ENCODE measurements at places on chromosomes 7 and 10.
A peak's percentile ranks its signal among the peaks of the same experiment; 100 is the strongest.

DNA sequence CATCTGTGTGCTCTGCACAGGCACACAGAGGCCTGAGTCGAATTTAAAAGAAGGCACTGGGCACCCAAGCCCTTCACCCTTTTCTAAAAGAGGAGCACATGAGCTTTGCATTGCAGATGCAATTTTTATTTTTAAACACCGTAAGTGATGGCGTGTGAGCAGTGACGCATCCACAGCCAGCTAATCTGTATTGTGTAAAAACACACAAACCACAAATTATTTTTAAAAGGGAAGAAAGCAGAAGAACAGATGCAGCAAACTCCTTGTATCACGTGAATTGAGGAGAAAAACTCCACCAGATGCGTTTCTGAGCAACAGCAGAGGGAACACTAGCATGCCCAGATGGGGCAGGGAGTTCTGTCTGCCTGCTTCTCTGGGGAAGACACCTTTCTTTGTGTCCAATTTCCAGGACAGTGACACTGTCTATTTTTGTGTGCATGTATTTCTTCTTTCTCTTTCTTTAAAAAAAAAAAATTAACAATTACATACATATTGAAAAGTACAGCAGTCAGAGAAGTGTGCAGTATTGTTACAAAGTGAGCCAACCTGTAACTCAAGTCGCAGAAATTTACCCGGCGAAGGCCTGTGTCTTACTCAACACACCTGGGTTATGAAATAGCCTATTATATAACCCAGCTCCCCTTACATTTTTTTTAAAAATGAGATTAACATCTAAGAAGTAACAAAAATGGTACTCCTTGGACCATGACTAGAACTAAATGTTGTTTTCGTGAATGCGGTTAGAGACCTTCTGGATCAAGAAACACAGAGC lies 39.2 kb downstream of the EEPD1 start:
- DNase-seq: no peak

DNA sequence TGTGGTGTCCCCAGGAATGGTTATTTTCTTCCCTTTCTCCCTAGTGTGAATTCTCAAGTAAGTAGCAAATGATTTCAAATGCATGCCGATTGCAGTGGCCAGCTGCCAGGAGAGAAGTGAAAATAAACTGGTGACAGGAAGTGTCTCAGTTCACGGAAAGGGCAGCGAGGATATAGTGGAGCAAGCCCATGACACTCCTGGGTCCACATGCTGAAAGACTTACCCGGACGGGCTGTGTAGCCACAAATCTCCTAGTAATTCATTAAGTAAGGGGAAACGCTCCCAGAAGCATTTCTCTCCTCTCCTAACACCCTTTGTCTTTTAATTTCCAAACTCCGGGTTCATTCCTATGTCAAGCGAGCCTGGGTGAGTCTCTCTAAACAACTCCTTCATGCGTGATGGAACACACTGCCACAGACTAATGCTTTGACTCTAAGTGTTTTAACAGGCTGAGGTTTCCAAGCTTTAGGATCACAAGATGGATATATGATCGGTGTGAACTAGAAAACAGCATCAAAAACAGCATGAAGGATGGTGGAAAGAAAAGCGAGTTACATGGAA lies 125.6 kb downstream of the CYP26A1 start:
- DNase-seq: peak; percentile 53

DNA sequence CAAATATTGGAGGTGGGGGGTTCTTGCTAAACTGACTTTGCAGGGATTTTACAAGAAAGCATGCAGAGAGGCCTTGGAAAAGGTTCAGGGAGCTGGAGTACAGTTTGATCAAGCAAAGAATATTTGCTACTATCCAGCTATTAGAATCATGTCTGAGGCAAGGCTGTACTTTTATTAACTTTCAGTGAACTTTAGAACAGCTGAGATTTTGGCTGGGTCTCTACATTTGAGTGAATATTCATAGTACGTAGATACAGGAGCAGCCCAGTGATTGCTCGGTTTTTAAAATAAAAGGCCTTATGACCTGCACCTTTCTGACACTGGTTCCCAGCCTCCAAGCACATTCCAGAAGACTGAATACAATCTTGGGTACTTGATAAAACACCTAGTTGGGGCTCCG lies 496.8 kb upstream of the AKR1E2 start:
- DNase-seq: no peak

GRCh38 chr10:91032611-91033206 lies 111.8 kb upstream of the ANKRD1 start:
- DNase-seq: no peak

DNA sequence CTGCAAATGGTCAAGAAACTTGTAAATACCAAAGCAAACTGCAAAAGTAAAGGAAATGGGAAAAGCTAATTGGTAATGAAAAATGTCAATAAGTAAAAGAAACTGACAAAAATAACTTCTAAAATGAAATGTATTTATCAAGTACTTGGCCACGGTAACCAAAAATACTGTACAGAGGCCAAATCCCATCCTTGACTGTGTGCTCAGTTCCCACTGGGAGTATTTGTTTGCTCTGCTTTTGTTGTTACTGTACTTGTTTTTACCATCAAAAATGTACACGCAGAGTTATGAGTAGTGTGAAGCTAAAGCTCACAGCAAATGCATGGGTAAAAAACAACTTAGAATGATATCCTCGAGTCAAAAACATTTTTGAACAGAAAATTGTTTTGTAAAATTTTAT lies 31.1 kb downstream of the ENKUR start:
- no peak for DNase-seq

DNA sequence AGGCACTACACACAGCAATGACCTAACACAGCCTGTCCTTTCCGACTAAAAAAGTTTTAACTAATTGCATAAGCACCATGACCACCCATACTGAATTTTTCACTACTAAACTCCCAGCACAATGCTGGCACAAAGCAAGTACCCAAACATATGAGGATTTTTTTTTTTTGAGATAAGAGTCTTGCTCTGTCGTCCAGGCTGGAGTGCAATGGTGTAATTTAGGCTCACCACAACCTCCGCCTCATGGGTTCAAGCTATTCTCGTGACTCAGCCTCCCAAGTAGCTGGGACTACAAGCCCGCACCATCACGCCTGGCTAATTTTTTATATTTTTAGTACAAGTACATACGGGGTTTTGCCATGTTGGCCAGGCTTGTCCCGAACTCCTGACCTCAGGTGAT lies 5.1 kb downstream of the UBE2H start:
- no peak for DNase-seq

- no peak for DNase-seq
These were observed 29.0 kb upstream of the UBE2D1 start for GRCh38 chr10:58305821-58306220.

DNA sequence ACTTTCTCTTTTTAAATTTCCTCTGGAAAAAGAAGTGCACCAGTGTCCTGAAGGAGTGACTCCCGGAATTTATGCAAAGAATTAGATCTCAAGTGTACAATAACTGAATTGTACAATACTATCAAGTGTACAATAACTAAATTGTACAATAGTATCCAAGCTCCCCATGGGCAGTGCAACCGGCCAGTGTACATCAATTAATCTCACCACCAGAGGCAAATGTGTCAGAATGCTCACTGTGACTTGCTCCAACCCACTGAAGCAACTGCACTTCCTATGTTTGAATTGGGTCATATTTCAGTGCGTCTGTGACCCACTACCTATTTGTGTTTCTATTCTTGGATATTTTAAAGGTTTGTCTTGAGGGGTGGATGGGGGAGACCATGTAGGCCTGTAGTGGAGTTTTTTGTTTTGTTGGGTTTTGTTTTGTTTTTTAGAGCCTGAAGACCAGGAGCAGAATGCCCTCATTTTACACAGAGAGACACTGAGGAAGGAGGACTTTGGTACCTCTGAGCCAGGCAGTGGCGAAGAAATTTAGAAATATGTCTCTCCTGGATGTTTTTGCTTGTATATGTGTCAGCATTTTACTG lies 78.5 kb upstream of the CTTNBP2 start:
- no peak for DNase-seq

GRCh38 chr7:131346885-131347592 lies 19.4 kb downstream of the MKLN1 start:
- no peak for DNase-seq

- DNase-seq: no peak
These were observed 851.3 kb upstream of the POM121L12 start for GRCh38 chr7:52184006-52184703.

DNA sequence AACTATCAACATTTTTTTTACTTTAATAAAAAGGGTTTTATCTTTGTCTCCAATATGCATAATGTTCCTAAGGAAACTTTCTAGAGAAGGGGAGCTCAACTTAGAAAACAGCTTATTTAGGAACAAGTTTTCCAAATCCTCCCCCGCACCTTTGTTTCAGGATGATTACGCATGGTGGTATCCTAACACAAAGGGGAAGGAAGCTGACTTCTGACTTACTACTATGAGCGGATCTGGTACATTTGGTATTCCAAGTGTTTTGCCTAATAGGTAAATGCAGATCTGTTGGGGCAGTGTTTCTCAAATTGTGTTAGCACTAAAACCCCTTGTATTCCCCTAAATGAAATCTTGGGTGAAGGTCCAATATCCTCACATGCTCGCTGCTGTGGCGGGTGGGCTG lies 229.3 kb upstream of the KLF14 start:
- no peak for DNase-seq

GRCh38 chr7:494259-494687 lies 25.4 kb downstream of the PDGFA start:
- no peak for DNase-seq

- DNase-seq: no peak
These were observed 102.8 kb upstream of the KCND2 start for GRCh38 chr7:120169996-120170783.

DNA sequence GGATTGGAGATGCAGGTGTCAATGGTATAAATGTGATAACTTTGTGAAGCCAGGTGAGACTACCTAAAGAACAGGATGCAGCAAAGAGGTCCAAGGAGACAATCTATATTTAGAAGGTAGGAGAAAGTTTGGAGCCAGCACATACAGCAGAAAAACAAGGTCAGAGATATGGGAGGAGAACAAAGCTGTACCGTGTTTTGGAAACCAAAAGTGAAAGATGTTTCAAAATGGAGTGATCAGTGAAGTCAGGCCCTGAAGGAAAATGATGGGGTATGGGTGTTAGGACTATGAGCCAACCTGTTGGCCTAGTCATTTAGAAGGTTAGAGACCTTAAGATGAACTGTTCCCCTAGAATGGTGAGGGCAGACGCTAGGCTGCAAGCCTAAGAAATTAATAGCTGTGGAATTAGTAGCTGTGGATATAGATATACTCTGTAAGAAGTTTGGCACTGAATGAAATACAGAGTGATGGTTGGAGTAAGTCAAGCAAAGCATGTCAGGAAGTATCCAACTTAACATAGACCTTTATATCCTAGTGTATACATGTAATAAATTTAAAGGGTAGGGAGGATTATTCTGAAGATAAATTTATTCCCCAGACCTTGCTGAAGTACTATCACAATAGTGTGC lies 149.8 kb upstream of the WNT16 start:
- no peak for DNase-seq

DNA sequence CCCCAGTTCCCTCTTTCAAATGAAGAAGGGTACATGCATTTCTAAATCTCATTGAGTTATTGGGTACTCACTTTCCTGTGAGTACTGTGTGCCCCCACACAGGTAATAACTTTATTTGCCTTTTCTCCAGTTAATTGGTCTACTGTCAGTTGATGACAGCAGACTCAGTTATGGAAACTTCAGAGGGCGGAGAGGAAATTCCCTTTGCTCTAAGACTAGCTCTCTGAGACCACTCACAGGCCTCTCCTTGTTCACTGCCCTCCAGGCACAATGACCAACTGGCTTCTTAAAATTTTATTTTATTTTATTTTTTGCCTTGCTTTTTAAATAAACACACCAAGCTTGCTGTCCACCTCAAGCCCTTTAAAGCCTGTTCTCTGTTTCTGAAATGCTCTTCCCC lies 235.8 kb upstream of the AOAH start:
- no peak for DNase-seq

- no peak for DNase-seq
These were observed 100.5 kb upstream of the ZNF32 start for GRCh38 chr10:43749145-43749576.

- no peak for DNase-seq
These were observed 5.2 kb upstream of the FAM180A start for GRCh38 chr7:135753616-135754413.

DNA sequence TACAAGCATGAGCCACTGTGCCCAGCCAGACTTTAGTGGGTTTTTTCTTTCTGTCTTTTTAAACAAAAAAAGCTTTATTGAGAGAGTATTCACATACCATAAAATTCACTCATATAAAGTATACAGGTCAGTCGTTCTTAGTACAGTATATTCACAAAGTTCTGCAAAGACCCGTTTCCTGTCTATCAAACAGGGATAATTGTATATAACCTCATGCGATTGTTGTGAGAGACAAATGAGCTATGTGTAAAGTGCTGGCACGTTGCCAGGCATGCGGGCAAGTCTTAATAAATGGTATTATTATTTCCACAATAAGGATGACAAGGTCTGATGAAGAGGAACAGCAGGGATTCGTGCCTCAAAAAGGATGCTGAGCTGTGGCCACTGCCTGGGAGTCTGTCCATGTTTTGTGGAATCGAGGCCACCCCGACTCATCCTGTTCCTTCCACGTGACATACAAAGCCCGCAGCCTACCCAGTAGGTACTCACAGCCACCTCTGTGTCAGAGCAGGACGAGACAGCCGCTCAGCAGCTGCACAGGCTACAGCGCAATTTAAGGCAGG lies 51.6 kb downstream of the SMKR1 start:
- DNase-seq: no peak

GRCh38 chr7:159116581-159117339 lies 27.9 kb downstream of the VIPR2 start:
- no peak for DNase-seq

DNA sequence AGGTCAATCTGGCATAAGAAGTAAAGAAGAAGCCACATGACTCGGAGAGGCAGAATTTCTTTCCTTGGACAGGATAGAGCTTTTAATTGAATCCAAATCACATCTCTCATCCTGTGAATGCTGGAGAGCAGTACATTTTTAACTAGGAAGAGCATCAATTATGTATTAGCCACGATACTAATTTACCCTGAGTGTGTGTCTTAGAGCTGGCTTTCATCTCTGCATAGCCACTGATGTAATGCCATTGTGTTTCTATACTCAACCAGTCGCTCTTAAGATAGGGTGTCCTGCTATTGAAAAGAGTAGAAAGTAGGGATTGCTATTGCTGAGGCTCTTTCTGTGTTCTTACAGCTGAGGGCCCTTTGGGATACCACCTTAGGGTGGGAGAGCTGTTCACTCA lies 280.3 kb downstream of the AUTS2 start:
- DNase-seq: no peak

- peak; percentile 38 for DNase-seq
These were observed 2.4 kb upstream of the ADARB2 start for GRCh38 chr10:1739751-1740150.

- DNase-seq: no peak
These were observed 6.8 kb upstream of the PLXDC2 start for GRCh38 chr10:19809481-19809880.

- no peak for DNase-seq
These were observed 135.1 kb downstream of the ZMIZ1 start for GRCh38 chr10:79203833-79204232.

- no peak for DNase-seq
These were observed 512 bp downstream of the FAM24B start for GRCh38 chr10:122878799-122879338.

- no peak for DNase-seq
These were observed 580.1 kb upstream of the AUTS2 start for GRCh38 chr7:69018200-69018599.

- no peak for DNase-seq
These were observed 3.5 kb upstream of the GNGT1 start for GRCh38 chr7:93902777-93903423.

GRCh38 chr7:7257899-7258692 lies 75.8 kb downstream of the C1GALT1 start:
- DNase-seq: no peak

All from putamen (tissue), 1 donor.